ENCODE measurements at places on chromosomes 4 and X. TPM values are rescaled to one million over a fixed set of nuclear protein-coding genes. Genes with fewer than 3 reads are reported as not detected.

DNA sequence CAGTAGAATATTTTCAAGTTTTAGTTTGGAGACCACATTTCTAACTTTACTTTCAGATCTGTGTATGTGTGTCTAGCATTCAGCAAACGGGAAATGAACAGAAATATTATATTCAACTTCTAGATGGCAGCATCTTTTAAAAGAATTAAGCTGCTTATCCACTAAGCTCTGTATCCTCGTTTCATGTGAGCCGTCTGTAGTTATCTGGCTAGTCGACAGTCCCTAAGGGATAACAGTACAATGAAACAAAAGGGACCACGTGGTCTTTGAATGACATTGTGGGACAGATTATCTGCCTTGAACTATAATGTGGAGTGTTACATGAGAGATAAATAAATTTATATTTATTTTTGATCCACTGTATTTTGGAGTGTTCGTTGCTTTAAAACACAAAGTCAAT is 35.8 kb upstream of the PRSS12 start:
- no peak for DNase-seq

Gene MUC7
- total RNA-seq = not detected

- no peak for DNase-seq
Observed at GRCh38 chr4:123787512-123788080, 391.0 kb downstream of the SPRY1 start.

DNA sequence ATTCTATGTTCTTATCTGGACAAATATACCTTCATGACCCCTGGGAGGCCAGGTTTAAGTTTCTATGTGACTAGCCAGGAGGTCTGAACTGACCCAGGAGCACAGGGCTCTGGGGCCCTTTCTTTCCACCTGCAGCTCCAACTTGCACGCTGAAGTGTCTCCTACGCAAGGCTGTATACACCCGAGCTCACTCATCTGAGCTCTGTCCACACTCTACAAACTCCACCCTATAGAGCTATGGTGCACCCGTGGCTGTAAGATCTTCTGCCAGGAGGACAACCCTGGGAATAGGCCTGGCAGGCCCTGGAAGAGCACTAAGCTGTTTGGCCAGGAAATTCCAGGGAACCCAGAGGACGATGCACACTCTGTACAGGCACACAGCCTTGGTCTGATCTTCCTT is 60.6 kb upstream of the ATOH1 start:
- no peak for DNase-seq

- DNase-seq = no peak
Observed at GRCh38 chr4:178450614-178451013, 1008.4 kb upstream of the AGA start.

Gene TRIM60
- total RNA-seq = not detected

GRCh38 chrX:85375333-85375738 is 4.1 kb downstream of the POF1B start:
- DNase-seq = peak; percentile 83

GRCh38 chr4:14877246-14878225 is 124.7 kb upstream of the CPEB2 start:
- DNase-seq = no peak

Gene CHRDL1
- not detected for total RNA-seq

Gene PCDH18
- total RNA-seq = not detected

Gene CENPVL1
- total RNA-seq = not detected

DNA sequence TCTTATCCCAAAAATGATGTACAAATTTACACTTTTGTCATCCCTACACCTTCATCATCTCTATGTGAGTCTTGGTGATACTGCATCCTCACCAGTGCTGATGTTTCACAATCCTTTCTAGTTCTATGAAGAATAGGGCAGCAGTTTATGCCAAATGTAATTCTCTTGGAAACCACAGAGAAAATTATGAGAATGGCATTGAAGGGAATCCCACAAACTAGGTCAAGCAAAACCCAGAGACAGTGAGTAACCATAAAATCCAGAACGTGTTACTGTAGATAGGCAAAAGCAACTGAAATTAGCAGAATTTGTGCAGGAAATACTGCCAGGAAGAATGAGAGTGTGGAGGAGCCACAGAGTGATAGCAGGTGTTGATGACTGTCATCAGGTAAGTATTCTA is 24.5 kb downstream of the IL15 start:
- DNase-seq = no peak

DNA sequence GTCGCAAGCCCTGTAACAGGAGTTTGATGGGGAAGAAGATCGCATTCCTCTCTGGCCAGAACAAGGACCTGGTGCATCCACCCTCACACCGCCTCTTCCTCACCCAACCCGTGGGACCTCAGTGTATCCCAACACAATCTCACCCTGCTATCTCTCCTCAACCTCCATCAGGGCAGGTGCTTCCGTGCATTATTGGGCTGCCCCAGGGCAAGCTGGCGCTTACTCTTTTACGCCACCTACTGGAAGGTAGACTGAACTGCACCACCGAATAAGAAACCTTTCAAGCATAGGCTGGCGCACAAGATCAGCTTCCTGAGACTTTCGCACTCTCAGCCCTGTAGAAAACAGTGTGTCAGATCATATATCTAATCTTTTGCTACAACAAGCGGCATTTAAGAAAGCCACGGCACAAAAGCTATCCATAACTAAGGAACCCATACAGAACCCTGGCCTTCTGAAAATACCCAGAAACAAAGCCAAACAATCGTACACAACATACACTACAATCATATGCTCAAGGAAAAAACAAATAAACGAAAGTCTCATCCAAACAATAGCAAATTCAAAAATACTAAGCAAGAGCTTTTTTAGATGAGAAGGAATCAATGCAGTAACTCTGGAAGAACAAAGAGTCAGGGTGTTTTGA is 209.3 kb downstream of the UGT8 start:
- DNase-seq = peak; percentile 54

Gene GUCY1A1
- total RNA-seq = 0.61 TPM

GRCh38 chrX:133412246-133412645 is 3.0 kb downstream of the GPC4 start:
- no peak for DNase-seq

DNA sequence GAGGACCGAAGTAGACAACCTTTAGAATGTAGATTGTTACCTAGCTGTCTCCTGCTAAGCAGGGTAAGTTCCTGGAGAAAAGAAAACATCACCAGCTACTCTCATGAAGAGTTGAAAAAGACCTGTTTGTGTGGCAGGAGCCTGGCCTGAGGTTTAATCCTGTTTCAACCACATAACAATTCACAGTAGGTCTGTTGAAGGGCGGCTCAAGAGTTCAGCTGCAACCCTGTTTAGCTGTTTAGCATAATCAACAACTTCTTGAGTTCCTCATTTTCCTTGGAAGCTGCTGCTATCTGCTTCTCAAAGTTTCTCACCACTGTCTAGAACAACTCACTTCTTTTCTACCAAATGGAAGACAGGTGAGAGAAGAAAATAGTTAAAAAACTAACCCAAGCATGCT is 170.4 kb upstream of the TET2 start:
- DNase-seq = no peak

Gene CXCL6
- 2.3 TPM for total RNA-seq

Gene OPRPN
- not detected for total RNA-seq

GRCh38 chr4:40204507-40205258 is 7.9 kb downstream of the RHOH start:
- no peak for DNase-seq

Gene HSD17B10
- total RNA-seq = 182 TPM

DNA sequence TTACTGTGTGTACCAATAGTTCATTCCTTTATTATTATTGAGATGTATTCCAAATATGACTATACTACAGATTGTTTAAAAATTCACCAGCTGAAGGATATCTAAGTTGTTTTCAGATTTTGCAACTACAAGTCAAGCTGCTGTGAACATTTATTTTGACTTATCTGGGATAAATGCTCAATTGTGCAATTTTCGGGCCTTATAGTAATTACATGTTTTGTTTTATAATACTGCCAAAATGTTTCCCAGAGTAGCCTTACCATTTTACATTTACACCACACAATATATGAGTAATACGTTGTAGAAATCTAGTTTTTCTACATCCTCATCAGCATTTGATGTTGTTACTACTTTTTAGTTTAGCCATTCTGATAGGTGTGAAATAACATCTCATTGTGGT is 179.6 kb downstream of the ANTXR2 start:
- no peak for DNase-seq

- no peak for DNase-seq
Observed at GRCh38 chr4:152478461-152479237, 57.2 kb downstream of the FBXW7 start.

Gene NHSL2
- total RNA-seq = not detected

- DNase-seq = no peak
Observed at GRCh38 chr4:47525154-47525819, 40.2 kb downstream of the ATP10D start.

- peak; percentile 62 for DNase-seq
Observed at GRCh38 chrX:30283456-30284200, 25.6 kb downstream of the NR0B1 start.

Gene HDX
- not detected for total RNA-seq

GRCh38 chr4:71266090-71266794 is 72.6 kb upstream of the SLC4A4 start:
- DNase-seq = no peak

- DNase-seq = no peak
Observed at GRCh38 chr4:86670298-86670697, 76.2 kb downstream of the PTPN13 start.

Gene SPACA5
- total RNA-seq = not detected

DNA sequence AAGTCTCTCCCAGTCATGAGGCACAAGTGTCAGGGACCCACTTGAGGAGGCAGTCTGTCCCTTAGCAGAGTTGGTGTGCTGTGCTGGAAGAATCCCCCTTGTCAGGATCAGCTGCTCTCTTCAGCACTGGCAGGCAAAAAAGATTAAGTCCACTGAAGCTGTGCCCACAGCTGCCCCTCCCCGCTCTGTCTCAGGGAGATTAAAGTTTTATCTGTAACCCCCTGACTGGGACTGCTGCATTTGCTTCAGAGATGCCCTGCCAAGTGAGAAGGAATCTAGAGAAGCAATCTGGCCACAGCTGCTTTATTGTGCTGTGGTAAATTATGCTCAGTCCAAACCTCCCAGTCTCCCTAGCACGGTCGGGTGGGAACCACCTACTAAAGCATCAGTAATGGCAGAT is 37.4 kb upstream of the HEPH start:
- no peak for DNase-seq

Measured in HT-29 (cell line).